Left kidney (tissue), 8 donors: ENCODE measurements at places on chromosomes 6 and 20. TPM values are rescaled to one million over a fixed set of nuclear protein-coding genes. Genes with fewer than 3 reads are reported as not detected.

- DNase-seq, result no peak
These were observed 30.9 kb upstream of the RBM24 start for GRCh38 chr6:17250237-17250636.

- no peak for DNase-seq
These were observed 266.7 kb upstream of the FLRT3 start for GRCh38 chr20:14604143-14604542.

The PLN gene
- 4.8 TPM for polyA plus RNA-seq

The ZBTB46 gene
- polyA plus RNA-seq, result 16.7 TPM
